ENCODE measurements at places on chromosomes 1 and 21.
A peak's percentile ranks its signal among the peaks of the same experiment; 100 is the strongest.

DNA sequence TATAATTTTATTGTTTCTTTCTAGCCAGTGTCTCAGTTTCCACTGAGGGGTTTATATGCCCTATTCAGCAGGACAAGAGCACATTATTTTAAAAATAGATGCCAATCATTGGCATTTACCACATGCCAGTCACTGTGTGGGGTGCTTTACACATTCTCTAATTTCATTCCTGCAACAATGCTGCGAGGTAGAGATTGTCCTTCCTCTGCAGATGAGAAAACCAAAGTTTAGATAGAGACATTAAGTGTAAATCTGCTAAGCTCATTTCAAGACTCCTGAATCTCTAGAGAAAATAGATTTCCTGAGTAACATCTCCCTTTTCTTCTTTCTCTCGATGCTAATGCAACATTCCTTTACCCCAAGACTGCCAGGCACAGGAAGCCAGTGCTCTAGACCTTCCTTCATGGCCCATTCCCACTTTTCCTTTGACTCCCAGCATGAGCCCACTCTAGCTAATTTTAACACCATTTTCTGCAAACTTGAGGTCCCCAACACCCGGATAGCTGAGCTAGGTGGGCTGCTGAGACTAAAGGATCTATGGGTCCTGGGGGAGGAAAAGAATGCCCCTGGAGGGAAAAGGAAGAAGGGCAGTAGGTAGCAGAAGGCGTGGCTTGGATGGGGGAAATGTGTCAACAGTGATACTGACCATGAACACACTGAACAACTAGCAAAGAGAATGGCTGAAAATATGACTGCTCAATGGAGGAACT, 50.0 kb downstream of the SH3GLB1 start:
- no peak for DNase-seq

GRCh38 chr1:198498881-198499280, 41.6 kb downstream of the ATP6V1G3 start:
- DNase-seq = no peak

DNA sequence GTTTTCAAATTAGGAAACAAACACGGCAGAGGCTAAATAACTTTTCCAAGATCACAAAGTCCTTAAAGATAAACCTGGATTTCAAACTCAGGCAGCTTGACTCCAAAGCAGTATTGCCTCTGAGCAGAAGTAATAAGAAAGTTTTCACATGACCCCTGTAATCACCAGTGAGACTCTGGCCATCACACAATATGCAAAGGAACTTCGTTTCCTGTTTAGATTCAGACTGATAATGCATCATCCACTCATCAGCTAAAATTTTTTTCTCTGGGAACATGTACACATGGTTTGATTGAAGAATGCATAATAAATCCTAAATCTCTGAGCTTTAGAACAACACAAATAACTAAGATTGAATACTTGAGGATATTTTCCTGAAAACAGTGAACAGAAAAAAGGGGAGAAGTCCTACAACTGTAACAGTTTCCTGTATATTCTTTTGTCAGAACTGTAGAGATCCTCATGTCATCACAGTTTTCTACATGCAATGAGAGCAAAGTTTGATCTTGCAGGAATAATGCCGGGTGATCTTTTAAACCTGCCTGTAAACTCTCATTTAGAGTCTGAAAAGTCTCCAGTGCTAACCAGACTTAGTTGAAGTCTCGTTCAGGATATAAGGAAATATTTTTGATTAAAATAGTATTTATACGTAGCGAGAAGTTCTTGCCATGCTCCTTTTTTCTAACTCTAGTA, 225.3 kb downstream of the SPATA17 start:
- no peak for DNase-seq

GRCh38 chr1:218034468-218034867, 250.6 kb upstream of the RRP15 start:
- peak; percentile 87 for DNase-seq

GRCh38 chr1:224779536-224779935, 149.9 kb upstream of the DNAH14 start:
- DNase-seq = peak; percentile 93

DNA sequence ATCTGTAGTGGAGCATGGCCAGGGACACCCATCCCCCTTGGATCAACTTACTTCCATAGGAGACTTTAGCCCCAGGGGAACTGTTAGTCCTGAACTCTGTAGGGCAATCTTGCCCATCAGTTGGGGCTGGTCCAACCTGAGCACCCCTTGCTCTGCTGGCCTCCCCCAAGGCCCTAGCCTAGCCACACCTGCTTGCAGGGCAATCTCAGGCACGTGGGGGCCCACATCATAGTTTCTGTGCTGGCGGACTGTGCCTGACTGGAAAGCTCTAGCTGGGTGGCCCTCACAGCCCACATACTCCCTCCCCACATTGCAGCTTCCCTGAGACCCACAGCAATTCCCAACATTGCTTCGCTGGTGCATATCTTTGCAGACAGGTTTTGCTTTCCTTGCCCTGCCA, 6.6 kb upstream of the DIRAS3 start:
- DNase-seq = no peak

DNA sequence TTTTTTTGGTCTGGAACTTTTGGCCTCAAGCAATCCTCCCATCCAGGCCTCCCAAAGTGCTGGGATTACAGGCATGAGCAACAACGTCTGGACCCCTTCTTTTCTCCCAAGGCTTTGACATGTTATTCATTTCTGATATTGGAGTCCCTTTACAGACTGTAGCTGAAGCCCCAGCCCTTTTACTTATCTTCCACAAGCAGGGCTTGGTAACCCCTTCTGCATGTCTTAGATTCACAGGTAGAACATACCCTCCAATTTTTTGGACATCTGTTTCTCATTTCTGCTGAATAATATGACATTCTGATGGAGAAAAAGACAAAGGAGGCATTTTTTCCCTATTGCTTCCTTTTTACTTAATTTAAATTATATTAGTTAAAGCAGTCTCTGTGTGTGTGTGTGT, 39.2 kb upstream of the RGS21 start:
- DNase-seq = no peak

GRCh38 chr21:14736162-14736561, 190.0 kb upstream of the SAMSN1 start:
- no peak for DNase-seq

GRCh38 chr1:164748253-164748899, 189.4 kb downstream of the PBX1 start:
- no peak for DNase-seq

DNA sequence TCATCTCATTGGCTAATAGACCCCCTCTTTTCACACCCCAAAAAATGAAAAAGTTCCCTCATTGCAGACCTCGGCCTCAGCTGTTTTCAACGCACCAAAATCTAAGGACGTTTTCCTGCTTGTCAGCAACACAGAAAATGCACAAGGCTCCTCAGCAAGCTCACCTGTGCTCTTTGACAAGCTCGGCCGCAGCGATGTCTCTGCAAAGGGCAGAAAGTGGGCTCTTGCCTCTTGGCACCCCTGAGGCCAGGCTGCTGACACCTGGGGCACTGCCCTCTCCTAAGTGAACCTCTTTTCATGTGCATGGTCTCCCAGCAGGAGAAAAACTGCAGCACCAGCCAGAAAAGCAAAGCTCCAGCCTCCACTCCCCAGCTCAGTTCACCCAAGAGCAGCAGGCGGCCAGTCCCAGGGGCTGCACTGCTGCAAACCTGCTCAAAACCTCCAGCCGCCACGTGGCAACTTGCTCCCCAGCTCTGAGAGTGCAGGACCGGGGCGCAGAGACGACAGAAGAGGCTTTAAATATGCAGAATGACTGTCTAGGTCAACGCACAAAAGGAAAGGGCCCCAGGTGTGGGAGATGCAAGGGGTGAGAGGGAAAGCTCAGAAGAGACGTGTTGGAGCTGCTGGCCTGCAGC, 101.7 kb downstream of the PDE9A start:
- no peak for DNase-seq

GRCh38 chr1:113088972-113089371, 16.0 kb downstream of the LRIG2 start:
- no peak for DNase-seq

- DNase-seq = no peak
Measured at GRCh38 chr1:21021311-21021710, 155.4 kb downstream of the EIF4G3 start.

DNA sequence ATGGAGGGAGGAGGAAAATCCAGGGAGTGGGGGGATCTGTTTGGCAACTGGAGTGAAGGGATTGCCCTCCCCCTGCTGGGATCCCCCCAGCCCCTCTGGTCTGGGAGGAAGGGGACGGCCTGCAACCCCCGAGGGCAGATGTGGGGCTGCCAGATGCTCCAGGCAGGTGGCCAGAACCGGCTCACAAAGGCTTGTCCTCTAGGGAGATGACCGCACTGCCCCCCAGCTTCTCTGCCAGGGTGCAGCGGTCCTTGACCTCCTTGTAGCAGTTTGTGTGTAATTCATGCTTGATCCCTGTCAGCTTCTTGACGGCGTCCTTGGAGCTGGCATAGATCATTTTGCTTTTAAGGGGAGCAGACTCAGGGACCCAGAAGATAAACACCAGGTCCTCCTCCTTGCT, 69.2 kb downstream of the ROR1 start:
- DNase-seq = no peak

- DNase-seq = no peak
Measured at GRCh38 chr1:89287181-89288050, 14.8 kb upstream of the GBP5 start.

- no peak for DNase-seq
Measured at GRCh38 chr21:43343095-43343991, 83.6 kb downstream of the SIK1 start.

- DNase-seq = no peak
Measured at GRCh38 chr1:57222307-57222706, 201.6 kb downstream of the DAB1 start.

GRCh38 chr1:156644146-156644545, 2.2 kb downstream of the BCAN start:
- DNase-seq = no peak

- no peak for DNase-seq
Measured at GRCh38 chr1:81867235-81867634, 66.5 kb downstream of the ADGRL2 start.

- DNase-seq = no peak
Measured at GRCh38 chr1:234608025-234608910, 1.7 kb downstream of the IRF2BP2 start.

DNA sequence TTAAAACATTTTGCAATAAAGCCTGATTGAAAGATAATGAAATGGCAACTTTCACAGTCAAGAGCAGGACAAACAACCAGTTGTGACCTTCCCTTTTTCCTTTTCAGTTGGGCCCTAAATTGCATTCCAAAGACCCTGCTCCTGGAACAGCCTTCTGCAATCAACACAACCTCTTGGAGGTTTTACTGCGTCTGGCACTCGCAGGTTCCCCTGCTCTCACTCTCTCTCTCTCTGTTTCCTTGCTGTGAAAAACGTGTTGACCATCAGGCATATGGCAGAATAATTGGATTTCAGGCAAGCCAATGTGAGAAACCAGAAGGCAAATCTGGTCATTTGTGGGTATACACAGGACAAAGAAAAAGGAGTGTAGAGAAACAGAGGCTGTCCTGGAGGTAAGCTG, 23.2 kb downstream of the SLC44A5 start:
- DNase-seq = no peak

- DNase-seq = no peak
Measured at GRCh38 chr1:117046781-117047180, 13.3 kb upstream of the TTF2 start.

- DNase-seq = no peak
Measured at GRCh38 chr1:61446531-61446991, 278.4 kb downstream of the TM2D1 start.

DNA sequence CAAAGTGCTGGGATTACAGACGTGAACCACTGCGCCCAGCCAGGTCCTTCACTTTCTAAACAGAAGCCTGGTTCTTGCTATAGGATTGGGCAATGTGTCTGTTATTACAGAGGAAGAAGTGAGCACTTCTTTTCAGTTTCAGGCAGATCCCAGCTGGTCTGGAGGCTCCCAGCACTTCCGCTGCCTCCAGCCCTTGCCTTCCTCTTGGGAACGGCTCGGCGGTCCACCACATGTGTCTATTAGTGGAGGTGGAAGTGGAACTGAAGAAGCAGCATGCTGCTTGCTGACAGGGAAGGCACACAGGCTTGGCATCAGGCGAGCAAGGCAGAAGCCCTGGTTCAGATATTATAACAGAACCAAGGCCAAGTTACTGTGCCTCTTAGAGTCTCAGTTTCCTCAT, 17.0 kb downstream of the MKNK1 start:
- DNase-seq = no peak

DNA sequence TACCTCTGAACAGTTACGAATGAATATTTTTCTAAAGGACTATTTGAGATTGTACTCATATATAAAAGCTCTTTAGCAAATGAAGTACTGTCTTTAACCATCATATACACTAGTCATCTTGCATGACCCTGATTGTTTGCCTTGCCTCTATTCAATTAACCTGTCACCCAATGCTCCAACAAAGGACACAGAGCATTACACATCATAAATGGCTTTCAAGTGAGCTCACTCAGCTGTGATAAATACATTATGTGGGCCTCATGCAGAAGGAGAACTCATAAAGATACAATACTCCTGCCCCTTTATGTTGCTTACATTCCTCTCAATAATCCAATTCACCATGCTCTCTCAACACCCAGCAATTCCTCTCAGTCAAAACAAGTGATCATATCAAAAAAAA, 993.0 kb upstream of the PRMT6 start:
- DNase-seq = no peak

- no peak for DNase-seq
Measured at GRCh38 chr1:71804140-71804539, 478.2 kb downstream of the NEGR1 start.

DNA sequence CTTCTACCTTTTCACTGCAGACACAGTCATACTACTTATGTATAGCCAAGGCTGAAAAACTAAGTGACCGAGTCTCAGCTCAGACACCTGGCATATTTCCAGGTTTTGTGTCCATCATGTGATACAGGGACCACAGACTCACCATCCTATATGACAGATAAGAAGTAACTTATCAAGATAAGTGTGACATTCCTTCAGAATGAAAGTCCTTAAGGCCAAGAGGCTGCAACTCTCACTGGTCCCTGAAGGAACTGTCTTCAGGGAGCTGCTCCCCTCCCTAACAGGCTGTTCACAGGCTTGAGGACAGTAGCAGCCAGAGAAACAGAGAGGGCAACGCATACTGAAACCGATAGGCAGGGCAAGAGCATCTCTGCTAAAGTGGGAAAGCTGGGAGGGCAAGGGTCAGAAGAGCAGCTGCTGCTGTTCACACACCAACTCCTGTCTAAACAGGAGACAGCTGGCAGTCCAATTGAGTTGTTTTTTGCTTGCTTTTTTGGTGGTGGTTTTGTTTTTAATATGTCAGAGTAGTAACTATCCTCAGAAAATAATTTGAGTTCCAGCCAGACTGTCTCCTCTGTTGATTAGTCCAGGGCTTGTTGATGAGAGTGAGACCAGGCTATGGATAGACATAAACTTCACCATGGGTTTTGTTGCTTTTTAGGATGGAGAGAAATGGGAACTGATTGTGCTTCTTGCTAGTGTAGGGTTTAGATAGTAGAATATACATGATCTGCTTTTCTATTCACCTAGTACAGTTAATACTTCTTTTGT, 67.7 kb downstream of the MACF1 start:
- DNase-seq = no peak

DNA sequence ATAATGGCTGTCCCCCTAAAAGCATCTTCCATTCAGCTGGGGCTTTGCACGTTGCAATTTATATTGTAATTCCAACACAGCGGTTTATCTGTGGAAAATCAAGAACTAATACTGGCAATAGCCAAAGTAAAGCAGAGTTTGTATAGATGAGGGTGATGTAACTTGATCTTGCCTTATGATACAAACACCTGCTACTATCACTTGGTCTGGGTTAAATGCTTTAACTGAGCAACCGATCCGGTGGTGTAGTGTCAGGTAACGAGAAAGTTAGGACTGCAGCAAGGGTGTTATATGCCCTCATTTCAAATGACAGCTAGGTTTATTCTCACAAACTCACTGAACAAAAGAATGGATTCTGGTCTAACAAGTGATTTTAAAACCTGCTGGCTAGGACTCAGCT, 47.3 kb upstream of the PLPPR4 start:
- DNase-seq = no peak
